ENCODE measurements at places on chromosomes 12 and 14.

DNA sequence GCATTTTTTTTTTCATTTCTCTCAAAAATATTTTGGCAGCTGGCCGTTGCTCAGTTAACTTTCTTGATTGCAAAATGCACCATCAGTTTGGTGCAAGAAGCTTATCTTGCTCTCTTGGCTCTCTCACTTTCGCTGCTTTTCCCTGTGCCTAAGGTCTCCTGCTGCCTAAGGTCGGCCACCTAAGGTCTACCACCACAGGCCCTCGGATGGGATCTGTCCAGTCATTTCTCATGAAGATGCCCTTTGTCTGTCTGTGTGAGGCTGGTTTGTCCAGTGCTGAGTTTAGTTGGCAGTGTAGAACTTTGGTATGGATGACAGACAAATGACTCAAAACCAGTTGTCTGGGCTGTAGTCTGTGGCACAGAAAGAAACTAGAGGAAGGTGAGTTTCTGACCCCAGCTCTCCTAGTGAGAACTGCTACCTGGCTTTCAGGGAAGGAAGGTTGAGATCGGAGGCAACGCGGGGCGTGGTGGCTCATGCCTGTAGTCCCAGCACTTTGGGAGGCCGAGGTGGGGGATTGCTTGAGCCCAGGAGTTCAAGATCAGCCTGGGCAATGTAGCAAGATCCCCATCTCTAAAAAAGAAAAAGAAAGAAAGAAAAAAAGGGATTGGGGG lies 2.6 kb downstream of the MLXIP start:
- DNase-seq = no peak

DNA sequence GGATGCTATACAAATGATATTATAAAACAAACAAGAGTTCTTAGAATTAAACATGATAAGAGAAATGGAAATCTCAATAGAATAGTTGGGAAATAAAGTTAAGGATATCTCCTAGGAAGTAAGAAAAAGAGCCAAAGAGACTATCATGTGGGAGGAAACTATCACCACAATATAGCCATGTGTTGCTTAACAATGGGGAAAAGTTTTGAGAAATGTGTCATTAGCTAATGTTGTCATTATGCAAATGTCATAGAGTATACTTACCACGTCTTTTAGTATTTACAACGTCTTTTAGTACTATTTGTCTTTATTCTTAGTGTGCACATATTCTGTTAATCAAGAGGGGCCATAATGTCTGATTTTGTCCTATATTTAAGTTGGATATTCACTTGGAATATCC lies 58.7 kb downstream of the ZNF641 start:
- no peak for DNase-seq

DNA sequence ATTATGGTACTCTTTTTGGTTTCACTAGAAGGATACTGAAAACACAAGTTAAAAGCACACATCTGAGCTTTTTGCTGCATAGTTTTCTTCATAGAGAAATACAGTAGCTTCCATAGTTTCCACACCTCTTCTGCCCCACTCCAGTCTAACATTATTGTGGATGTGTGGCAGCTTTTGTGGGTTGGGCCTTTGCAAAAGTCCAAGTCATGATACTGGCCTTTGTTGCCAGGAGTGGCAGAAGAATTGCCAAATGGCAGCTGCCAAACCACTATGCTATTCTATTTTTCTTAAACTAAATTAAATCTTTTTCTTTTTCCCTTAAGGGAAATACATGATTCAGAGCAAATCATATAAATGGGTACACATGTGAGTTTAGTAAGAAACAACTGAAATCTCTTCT lies 114.8 kb downstream of the PLEKHA5 start:
- DNase-seq = no peak

GRCh38 chr14:50823051-50823761 lies 7.8 kb downstream of the NIN start:
- DNase-seq = no peak
